ENCODE measurements at places on chromosomes 2 and 18.

DNA sequence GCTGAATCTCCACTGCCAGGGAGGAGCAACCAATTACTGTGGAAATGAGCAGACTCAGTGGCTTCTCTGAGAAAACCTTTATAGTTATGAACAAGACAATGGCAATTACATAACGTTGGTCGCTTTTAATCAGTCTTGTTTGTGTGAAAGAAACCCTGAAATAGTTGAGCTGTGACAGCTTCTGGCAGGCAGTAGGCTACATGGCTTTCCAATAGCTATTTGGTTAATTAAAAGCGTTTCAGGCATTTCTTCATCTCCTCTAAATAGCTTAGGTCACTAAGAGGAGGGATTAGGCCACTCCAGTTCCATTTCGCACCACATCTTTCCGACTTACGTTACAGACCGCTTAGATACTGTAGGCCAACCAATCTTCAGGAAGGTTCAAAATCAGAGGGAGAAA, 794.4 kb upstream of the ID2 start:
- DNase-seq = no peak

DNA sequence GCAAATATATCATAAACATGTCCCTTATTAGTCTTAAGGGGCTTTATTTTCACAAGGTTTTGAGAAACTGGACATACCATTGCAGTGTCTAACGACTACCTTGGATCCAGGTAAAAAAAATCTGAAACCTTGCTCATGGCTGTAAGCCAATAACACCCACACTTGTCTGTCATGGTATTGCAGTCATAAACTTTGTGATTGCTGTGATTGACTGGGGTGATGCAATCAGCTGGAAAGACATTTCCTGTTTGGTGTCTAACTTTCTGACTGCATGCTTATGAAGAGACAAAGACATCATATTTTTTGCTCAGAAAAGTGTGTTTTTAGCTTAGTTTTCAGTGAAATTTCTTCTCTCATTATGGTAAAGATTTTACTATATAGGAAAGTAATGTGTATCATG, 635.0 kb downstream of the TSN start:
- no peak for DNase-seq

- DNase-seq = no peak
Measured at GRCh38 chr18:6994771-6995430, 122.7 kb downstream of the LAMA1 start.

DNA sequence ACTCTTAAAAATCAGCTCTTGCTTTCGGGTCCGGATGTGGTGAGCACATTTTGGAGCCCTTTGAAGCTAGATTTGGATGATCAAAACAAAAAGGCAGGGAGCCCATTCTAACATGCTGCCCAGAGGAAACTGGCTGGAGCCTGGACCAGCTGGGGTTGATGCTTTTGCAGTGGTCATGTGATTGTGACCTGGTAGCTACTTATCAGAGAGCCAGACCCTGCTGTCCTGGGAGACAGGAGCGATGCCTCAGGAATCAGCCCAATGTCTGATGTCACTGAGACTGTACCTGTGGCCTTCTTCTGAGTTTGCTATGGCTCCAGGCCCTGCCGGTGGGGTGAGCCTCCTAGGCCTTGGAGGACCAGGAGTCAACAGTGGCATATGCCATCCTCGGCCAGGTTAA, 18.7 kb upstream of the SCLY start:
- no peak for DNase-seq

- DNase-seq = no peak
Measured at GRCh38 chr2:139872503-139872902, 1092.3 kb upstream of the NXPH2 start.
